ENCODE measurements at places on chromosomes 3 and 15. TPM values are rescaled to one million over a fixed set of nuclear protein-coding genes. Genes with fewer than 3 reads are reported as not detected.

The LIPH gene
- total RNA-seq: under 0.01 TPM

The GRM2 gene
- total RNA-seq: under 0.01 TPM

The LNP1 gene
- 3.2 TPM for total RNA-seq

The GOLGA8O gene
- not detected for total RNA-seq

The SEC62 gene
- total RNA-seq: 14.7 TPM
